CD8-positive, alpha-beta T cell (primary cell): ENCODE measurements at places on chromosomes 7 and 10.

DNA sequence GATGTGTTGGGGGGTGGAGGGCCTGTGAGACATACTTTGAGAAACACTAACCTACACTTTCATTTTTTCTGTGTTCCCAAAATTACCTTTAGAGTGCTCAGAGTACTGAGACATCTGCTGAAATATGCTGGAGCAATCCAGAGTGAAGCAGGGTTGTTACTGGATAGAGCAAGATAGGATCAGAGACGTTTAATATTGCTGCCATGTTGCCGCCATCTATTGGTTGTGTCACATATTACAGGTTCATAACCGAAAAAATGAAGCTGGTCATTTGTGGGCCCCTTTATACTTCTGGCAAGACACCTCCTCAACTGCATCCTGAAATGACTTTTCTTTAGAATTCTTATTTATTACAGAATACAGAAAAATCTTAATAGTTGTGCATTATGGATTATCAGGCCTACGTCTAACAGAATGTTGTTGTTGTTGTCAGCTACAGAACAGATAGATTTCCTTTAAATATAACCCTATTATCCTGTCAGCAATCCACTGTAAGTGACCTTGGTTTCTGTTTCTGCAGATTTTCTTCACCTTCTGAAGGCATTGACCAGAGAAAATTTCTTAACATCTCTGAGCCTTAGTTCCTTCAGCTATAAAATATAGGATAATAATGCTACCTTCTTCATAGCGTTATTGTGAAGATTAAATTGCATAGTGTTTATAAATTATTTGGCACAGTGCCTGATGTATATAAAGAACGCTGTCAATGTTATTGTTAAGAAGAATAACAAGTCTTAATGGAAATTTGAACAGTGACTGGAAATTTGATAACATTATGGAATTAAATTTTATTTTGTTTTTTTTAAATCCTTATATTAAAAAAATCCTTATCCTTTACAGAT is 16.2 kb upstream of the DLD start:
- peak; percentile 74 for DNase-seq

GRCh38 chr10:42680267-42680666 is 41.9 kb upstream of the ZNF33B start:
- DNase-seq, result no peak

DNA sequence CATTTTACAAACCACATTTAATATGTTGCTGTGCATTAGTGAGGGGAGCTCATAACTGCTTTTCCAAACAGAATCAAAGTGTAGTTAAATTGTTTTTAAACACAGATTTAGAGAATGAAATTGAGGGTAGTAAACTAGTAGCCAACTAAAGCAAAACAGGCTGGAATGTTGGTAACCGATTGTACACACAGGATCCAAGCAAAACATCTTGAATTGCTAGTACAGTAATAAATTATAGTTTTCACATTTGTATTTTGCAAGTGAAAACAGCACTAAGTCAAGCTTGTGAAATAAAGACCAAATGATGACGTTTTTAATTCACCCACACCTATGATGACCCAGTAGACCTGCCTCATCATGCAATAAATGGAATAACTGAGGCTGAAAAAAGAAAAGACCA is 198.3 kb downstream of the HDAC9 start:
- no peak for DNase-seq

DNA sequence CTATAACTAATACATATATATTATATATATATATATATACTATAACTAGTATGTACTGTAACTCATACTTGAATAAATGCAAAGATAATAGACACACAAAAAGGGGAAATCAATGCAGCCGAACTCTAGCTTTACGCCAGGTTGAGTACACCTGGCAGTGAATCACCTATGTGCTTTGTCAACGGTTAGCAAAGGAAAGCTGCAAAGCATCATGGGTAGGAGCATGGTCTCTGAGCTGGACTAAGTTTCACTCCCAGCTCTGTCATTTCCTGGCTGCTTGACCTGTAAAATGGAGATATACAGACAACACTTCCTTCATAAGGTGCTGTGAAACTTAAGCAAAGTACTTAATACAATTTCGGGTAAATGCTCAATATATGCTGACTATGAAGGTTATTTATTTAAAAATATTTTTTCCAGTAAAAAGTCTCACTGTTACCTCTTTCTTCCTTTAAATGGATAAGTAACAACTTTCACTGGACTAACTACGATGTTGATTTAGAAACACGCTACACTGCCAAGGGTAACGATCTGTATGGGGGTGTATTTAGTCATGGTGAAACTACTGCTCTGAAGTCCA is 61.7 kb upstream of the ITGA8 start:
- no peak for DNase-seq

- no peak for DNase-seq
Observed at GRCh38 chr7:105017657-105018365, 3.8 kb downstream of the KMT2E start.

GRCh38 chr7:114819616-114820362 is 102.1 kb upstream of the MDFIC start:
- no peak for DNase-seq

DNA sequence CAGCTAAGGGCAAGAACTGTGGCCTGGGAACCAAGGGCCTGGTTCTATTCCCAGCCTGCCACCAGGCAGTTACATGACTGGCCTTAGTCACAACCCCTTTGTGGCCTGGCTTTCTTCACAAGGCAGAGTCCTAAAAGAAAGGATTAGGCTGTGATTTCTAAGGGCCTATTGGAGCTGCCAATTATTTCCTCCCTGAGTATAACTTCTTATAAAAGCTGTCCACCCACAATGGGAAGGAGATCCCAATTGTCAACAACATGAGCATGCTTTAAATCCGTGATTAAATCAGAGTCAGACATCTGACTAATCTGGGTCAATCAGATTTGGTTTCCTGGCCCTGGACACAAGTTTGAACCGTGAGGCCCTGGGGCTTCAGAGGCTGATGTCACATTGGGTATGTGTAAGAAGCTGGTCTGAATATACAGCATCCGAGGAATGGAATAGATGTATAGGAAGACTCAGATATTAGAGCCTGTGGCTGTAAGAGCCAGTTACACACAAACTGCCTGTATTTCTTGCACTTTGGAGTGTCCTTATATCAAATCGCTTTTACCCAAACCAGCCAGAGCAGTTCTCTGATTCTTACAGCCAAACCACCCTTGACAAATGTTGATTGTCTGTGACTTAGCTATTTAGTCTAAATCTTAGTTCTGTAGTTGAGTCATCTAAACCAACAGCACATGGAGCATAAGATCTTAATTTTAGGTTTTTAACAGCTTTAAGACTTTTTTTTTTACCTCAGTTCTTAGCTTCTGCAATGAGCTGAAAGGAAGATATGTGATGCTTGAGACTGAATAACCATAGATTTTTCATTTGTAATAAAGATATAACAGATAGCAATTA is 61.3 kb downstream of the ABCB4 start:
- no peak for DNase-seq

GRCh38 chr7:91526404-91526803 is 262.2 kb downstream of the FZD1 start:
- no peak for DNase-seq

DNA sequence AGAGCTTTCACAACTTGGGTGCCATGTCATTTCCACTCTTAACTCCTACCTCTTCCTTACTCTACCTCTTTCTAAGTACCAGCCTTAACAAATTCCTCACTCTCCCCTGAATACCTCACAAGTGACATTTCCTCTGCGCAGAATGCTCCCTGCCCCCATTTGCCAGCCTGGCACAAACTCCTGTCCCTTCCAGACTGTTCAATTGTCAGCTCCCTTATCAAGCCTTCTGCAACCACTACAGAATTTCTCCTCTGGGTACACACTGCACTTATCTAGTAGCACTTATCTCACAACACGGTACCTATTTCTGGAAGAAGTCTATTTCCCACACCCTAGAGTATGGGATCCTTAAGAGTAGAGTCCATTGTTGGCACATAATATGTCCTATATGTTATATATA is 39.1 kb upstream of the ANAPC16 start:
- DNase-seq, result no peak

DNA sequence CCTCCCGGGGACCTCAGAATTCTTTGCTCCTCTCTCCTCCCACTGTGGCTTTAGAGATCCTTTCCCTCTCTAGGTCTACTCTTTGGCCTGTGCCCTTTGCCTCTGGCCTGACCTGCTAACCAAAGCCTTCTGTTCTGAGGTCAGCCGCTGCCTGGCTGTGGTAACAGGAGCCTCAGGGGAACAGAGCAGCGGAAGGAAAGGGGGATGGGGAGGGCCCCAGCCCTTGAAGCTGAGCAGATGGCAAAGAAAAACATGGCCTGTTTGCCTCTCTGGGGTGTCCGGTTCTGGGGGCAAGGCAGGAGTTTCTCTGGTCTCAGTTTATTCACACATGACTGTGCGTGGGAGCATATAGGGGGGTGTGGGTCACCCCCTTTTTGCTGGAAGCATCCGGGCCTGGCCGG is 28.2 kb downstream of the COL26A1 start:
- peak; percentile 2 for DNase-seq

- DNase-seq, result no peak
Observed at GRCh38 chr7:46131916-46132795, 211.1 kb upstream of the IGFBP3 start.

DNA sequence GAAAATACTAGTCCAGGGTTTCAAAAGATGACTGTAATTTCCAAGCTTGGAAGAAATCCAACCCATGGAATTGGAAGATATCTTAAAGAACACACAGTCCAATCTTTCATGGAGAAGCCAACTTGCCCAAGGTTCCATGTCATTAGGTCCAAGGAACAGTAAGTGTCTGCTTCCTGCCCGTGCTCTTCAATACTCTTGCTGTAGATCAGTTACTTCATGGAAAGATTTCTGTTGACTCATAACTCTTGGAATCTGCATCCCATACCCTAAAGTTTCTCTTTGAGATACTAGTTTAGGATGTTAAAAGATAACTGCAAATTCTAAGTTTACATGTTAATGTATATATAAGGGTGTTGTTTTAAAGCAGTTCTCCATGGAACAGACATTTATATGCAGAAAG is 127.9 kb upstream of the SLC13A1 start:
- DNase-seq, result no peak

- no peak for DNase-seq
Observed at GRCh38 chr10:49568235-49568634, 29.3 kb upstream of the ERCC6 start.

GRCh38 chr10:48498940-48499510 is 105.8 kb downstream of the ARHGAP22 start:
- DNase-seq, result no peak

DNA sequence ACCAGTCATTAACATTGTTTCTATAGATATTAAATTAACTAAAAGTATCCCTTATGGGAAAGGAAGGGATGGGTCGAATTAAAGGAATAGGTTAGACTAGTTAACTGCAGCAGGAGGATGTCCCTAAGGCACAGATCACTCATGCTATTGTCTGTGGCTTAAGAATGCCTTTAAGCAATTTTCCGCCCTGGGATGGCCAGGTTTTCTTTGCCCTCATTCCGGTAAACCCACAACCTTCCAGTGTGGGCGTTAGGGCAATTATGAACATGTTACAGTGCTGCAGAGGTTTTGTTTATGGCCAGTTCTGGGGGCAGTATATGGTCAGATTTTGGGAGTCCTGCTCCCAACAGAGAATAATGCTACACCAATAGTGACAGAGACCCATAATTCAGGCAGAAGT is 139.3 kb upstream of the CDK13 start:
- DNase-seq, result no peak

GRCh38 chr7:149681274-149681673 is 92.1 kb downstream of the ZNF467 start:
- no peak for DNase-seq
